ENCODE measurements at places on chromosomes 5 and 9.

DNA sequence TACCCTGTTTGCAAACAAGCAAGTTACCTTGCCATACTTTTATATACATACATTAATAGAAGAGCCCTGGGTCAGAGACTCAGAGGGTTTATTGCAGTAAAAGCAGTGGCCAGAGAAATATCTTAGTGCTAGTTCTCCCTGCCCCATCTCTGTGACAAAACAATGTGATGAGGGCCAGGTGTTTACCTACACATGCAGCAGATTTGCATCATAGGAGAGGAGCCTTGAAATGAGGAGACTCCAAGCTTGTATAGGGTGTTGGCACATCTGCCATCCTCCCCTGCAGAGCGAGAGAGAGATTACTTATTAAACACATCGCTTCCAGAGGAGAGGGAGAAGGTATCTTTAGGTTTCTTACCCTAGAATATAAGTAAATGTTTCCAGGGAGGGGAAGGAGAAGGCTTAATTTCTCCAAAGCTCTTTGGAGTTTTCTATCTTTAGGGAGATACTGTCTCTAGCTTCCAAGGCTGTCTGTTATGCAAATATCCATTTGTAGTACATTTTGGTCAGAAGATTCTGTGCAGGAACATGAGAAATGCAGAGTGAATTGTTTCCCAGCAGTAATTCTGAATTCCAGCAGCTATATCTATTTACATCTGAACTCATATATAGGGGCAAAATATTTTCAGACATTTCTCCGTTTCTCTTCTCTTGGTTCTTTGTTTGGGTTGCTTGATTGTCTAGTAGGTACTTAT is 15.7 kb downstream of the FER start:
- no peak overlapping the region for H3K27ac ChIP-seq
- H3K4me3 ChIP-seq, result no peak overlapping the region
- no peak for DNase-seq
- peaks cover 4% of the 10 kb centered on the region for H3K4me1 ChIP-seq

- H3K27ac ChIP-seq, result no peak overlapping the region
- no peaks in the 10 kb centered on the region for H3K27me3 ChIP-seq
- DNase-seq, result no peak
Measured at GRCh38 chr9:107275530-107275929, 7.5 kb upstream of the RAD23B start.

DNA sequence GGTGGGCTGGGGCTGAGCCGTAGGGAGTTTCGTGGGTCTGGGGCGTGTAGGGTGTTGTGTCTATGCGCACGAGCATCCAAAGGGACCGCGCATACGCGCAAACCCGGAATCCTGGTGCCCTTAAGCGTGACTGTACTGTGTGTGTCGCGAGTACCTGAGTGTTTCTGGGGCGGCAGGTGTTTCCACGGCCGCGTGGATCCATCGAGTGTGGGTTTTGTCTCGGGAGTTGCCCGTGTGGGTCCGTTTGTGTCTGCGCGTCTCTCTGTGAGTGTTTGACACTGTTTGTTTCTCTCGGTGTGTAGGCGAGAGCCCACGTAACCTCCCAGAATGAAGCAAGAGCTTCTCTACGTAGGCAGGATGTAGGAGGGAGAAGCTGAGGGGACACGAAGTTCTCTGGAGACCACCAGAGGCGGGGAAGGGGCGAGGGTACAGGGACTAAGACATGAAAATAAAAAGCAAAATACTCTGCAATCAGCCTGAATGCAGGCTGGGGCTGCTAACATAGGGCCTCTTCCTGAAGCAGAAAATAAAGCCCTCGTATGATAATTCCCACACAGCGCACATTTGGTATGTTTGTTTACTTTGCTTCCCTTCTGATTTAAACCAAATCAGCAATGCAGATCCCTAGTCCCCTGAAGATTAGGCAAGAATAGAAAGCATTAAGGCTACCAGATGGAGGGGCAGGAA is 588 bp upstream of the BRINP1 start:
- no peaks in the 10 kb centered on the region for H3K27me3 ChIP-seq
- H3K36me3 ChIP-seq, result no peaks in the 10 kb centered on the region
- peak overlapping the region; percentile 14 for H3K4me3 ChIP-seq
- peaks cover 14% of the 10 kb centered on the region for H3K4me1 ChIP-seq

DNA sequence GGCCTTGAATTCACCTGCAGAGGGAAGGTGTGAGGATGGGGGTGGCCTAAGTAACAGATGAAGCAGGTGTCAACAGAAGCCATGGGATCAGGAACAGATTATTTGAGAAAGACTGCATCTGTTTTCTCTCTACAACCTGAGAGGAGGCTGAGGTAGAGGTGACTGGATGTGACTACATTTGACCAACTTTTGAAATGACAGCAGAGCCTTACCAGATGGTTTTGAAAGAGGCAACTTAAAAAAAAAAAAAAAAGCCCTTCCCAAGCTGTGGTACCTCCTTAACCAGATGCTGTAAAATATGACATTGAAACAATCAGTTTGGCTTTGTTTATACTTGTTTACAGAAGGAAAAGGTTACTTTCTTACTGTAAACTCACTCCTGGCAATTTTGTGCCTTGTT is 108.6 kb downstream of the TRIO start:
- no peak overlapping the region for H3K4me3 ChIP-seq
- H3K27me3 ChIP-seq, result no peaks in the 10 kb centered on the region
- DNase-seq, result no peak
- no peak overlapping the region for H3K27ac ChIP-seq
- peaks cover 8% of the 10 kb centered on the region for H3K4me1 ChIP-seq
- H3K36me3 ChIP-seq, result no peaks in the 10 kb centered on the region

GRCh38 chr9:81335879-81336421 is 353.4 kb downstream of the TLE1 start:
- no peaks in the 10 kb centered on the region for H3K4me1 ChIP-seq
- no peak for DNase-seq
- H3K4me3 ChIP-seq, result no peak overlapping the region
- H3K36me3 ChIP-seq, result no peaks in the 10 kb centered on the region

GRCh38 chr5:71891856-71892255 is 172.8 kb downstream of the CARTPT start:
- no peak overlapping the region for H3K4me3 ChIP-seq
- peak; percentile 23 for DNase-seq
- no peaks in the 10 kb centered on the region for H3K4me1 ChIP-seq
- no peaks in the 10 kb centered on the region for H3K27me3 ChIP-seq
- H3K27ac ChIP-seq, result peak overlapping the region; percentile 47

DNA sequence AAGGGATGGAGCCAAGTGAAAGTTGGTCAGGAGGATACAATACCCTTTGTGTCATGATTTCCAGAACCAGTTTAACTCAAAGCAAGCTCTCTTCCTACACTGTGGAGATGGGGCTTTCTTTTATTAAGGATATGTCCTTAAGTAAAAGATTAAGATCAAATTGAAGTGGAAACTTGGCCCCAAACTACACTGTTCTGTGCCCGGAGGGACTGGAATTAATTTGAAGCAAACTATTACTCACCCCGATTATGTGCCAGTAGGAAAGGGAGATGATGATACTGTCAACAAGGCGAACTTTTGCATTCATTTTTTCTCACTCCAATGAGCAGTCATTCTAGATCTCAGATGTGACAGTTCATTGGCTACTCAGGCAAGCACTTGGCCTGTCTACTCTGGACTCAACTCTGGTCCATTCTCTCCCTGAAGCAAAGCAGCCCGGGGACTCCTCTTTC is 186.7 kb downstream of the NTRK2 start:
- DNase-seq, result no peak
- peaks cover 3% of the 10 kb centered on the region for H3K4me1 ChIP-seq
- H3K4me3 ChIP-seq, result no peak overlapping the region
- no peak overlapping the region for H3K27ac ChIP-seq

GRCh38 chr5:135913713-135914626 is 18.3 kb upstream of the IL9 start:
- no peak overlapping the region for H3K27ac ChIP-seq
- no peaks in the 10 kb centered on the region for H3K4me1 ChIP-seq
- no peaks in the 10 kb centered on the region for H3K36me3 ChIP-seq

DNA sequence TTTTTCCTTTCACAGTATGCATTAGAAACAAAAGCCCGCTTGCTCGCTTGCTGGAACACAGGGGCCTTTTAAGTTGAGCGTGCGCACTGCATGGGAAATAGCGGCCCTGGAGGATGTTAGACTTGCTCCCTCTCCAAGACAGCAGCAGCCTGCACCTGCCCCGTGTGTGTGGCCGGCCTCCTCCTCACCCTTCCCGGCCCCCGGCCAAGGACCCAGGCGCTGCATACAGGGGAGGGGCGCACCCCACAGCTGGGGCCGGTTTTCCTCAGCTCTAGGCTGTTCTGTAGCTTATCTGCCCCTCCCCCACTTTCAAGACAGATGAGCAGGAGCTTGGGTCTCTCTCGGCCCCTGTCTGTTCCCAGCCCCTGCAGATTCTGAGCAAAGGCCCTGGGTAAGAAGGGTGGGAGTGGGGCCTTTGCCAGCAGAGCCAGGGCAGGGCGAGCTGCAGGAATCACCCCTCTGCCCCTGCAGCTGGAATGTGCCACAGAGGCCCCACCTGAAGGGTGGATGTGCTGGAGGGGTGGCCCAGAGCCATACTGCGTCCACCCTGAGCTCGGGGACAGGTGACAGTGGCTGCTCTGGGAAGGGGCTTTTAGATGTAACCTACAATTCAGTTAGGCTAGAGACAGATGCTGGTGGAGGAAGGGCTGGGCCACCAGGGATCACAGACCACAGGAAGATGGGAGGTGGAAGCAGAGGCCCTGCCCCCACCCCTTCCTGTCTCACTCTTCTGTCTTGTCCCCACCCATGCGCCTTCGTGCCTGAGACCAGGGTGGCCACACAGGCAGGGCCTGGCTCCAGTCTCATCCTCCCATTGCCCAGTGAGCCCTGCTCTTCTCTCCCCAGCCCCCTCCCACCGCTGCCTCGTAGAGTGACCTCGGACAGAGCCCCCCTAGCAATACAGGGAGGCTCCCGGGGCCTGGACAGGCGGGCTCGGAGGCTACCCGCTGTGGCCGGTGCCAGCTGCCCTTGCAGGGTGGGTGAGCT is 132.4 kb downstream of the DAB2IP start:
- no peak overlapping the region for H3K4me3 ChIP-seq
- DNase-seq, result no peak
- H3K36me3 ChIP-seq, result peaks cover 9% of the 10 kb centered on the region
- H3K27ac ChIP-seq, result no peak overlapping the region
- no peaks in the 10 kb centered on the region for H3K27me3 ChIP-seq
- H3K4me1 ChIP-seq, result no peaks in the 10 kb centered on the region

DNA sequence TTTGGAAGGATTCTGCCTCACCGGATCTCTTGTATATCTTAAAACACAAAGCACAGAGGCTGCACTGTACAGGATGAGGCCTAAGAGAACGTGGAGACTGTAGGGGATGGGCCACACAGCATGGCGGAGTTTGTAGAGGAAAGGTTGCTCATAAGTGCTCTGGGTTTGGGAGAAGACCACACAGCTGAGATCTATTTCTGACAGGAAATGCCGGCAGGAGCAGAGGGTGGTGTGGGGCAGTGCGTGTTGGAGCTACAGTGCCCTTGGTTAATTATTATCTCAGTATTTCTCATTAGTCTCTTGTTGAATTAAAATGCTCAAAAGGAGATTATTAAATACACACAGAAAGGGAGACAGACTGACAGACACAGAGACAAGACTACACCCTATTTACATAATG is 9.6 kb downstream of the PALM2AKAP2 start:
- peaks cover 3% of the 10 kb centered on the region for H3K4me1 ChIP-seq
- H3K4me3 ChIP-seq, result no peak overlapping the region
- H3K27me3 ChIP-seq, result no peaks in the 10 kb centered on the region

- H3K4me1 ChIP-seq, result no peaks in the 10 kb centered on the region
- no peak overlapping the region for H3K27ac ChIP-seq
- no peak overlapping the region for H3K4me3 ChIP-seq
- H3K36me3 ChIP-seq, result no peaks in the 10 kb centered on the region
- H3K27me3 ChIP-seq, result no peaks in the 10 kb centered on the region
Measured at GRCh38 chr9:16816011-16816410, 54.5 kb downstream of the BNC2 start.

- no peaks in the 10 kb centered on the region for H3K27me3 ChIP-seq
- H3K27ac ChIP-seq, result no peak overlapping the region
- no peak overlapping the region for H3K4me3 ChIP-seq
- no peak for DNase-seq
- no peaks in the 10 kb centered on the region for H3K36me3 ChIP-seq
Measured at GRCh38 chr9:122274055-122274454, 9.4 kb downstream of the MRRF start.

GRCh38 chr5:112117551-112117950 is 301.5 kb downstream of the EPB41L4A start:
- H3K27me3 ChIP-seq, result no peaks in the 10 kb centered on the region
- H3K27ac ChIP-seq, result no peak overlapping the region
- no peaks in the 10 kb centered on the region for H3K4me1 ChIP-seq

- H3K4me1 ChIP-seq, result no peaks in the 10 kb centered on the region
- DNase-seq, result no peak
- no peaks in the 10 kb centered on the region for H3K27me3 ChIP-seq
Measured at GRCh38 chr9:14485366-14485765, 171.4 kb upstream of the NFIB start.

DNA sequence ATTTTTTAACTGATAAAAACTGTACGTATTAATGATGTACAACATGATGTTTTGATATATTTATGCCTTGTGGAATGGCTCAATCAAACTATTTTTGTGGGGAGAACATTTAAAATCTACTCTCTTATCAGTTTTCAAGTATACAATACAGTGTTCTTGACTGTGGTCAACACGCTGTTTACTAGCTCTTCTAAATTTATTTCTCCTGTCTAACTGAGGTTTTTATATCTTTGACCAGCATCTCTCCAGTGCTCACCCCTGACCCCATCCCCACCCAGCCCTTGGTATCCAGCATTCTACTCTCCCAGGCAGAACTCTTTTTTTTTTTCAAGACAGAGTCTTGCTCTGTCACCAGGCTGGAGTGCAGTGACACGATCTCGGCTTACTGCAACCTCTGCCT is 169.6 kb upstream of the SNX2 start:
- H3K36me3 ChIP-seq, result no peaks in the 10 kb centered on the region
- no peak overlapping the region for H3K4me3 ChIP-seq
- H3K27ac ChIP-seq, result no peak overlapping the region
- H3K27me3 ChIP-seq, result no peaks in the 10 kb centered on the region
- no peaks in the 10 kb centered on the region for H3K4me1 ChIP-seq

GRCh38 chr9:33719581-33720374 is 75.6 kb upstream of the PRSS3 start:
- H3K36me3 ChIP-seq, result no peaks in the 10 kb centered on the region
- H3K4me1 ChIP-seq, result peaks cover 5% of the 10 kb centered on the region
- H3K4me3 ChIP-seq, result no peak overlapping the region
- H3K27ac ChIP-seq, result no peak overlapping the region

GRCh38 chr9:100112677-100113336 is 13.8 kb downstream of the INVS start:
- H3K36me3 ChIP-seq, result no peaks in the 10 kb centered on the region
- no peak for DNase-seq
- H3K4me3 ChIP-seq, result no peak overlapping the region
- no peak overlapping the region for H3K27ac ChIP-seq
- H3K4me1 ChIP-seq, result peaks cover 6% of the 10 kb centered on the region

DNA sequence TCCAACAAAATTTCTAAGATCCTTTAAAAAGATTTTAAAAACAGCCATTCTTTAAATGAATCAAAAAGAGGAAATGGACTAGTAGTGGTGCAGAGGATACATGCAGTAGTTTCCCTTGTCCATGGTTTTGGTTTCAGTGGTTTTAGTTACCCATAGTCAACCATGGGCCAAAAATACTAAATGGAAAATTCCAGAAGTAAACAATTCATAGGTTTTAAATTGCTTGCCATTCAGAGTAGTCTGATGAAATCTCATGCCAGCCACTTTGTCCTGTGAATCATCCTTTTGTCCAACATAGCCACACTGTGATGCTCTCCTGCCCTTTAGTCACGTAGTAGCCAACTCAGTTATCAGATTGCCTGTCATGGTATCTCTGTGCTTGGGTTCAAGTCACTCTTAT is 286.1 kb downstream of the ANXA1 start:
- no peak overlapping the region for H3K4me3 ChIP-seq
- H3K4me1 ChIP-seq, result no peaks in the 10 kb centered on the region
- no peak for DNase-seq
- no peak overlapping the region for H3K27ac ChIP-seq
- H3K27me3 ChIP-seq, result no peaks in the 10 kb centered on the region
- H3K36me3 ChIP-seq, result no peaks in the 10 kb centered on the region

All from body of pancreas (tissue), 4 donors.